ENCODE measurements at places on chromosomes 1 and 21.

- DNase-seq: no peak
- H3K4me1 ChIP-seq: peaks cover 4% of the 10 kb centered on the region
- peaks cover 6% of the 10 kb centered on the region for H3K27me3 ChIP-seq
- no peak overlapping the region for H3K27ac ChIP-seq
- H3K4me3 ChIP-seq: no peak overlapping the region
- H3K36me3 ChIP-seq: no peaks in the 10 kb centered on the region
Measured at GRCh38 chr21:42311816-42312625, 3.2 kb downstream of the TFF3 start.

GRCh38 chr1:244224487-244225430 lies 173.7 kb downstream of the ZBTB18 start:
- H3K36me3 ChIP-seq: no peaks in the 10 kb centered on the region
- no peak for DNase-seq
- no peak overlapping the region for H3K27ac ChIP-seq
- H3K27me3 ChIP-seq: no peaks in the 10 kb centered on the region

GRCh38 chr1:104856091-104856490 lies 1106.4 kb downstream of the AMY1C start:
- DNase-seq: no peak
- no peaks in the 10 kb centered on the region for H3K4me1 ChIP-seq
- no peaks in the 10 kb centered on the region for H3K36me3 ChIP-seq
- H3K27me3 ChIP-seq: no peaks in the 10 kb centered on the region
- H3K4me3 ChIP-seq: no peak overlapping the region
- no peak overlapping the region for H3K27ac ChIP-seq

GRCh38 chr21:14901482-14901958 lies 163.3 kb downstream of the NRIP1 start:
- H3K4me1 ChIP-seq: no peaks in the 10 kb centered on the region
- H3K27ac ChIP-seq: no peak overlapping the region
- H3K27me3 ChIP-seq: no peaks in the 10 kb centered on the region
- no peak for DNase-seq
- no peaks in the 10 kb centered on the region for H3K36me3 ChIP-seq

DNA sequence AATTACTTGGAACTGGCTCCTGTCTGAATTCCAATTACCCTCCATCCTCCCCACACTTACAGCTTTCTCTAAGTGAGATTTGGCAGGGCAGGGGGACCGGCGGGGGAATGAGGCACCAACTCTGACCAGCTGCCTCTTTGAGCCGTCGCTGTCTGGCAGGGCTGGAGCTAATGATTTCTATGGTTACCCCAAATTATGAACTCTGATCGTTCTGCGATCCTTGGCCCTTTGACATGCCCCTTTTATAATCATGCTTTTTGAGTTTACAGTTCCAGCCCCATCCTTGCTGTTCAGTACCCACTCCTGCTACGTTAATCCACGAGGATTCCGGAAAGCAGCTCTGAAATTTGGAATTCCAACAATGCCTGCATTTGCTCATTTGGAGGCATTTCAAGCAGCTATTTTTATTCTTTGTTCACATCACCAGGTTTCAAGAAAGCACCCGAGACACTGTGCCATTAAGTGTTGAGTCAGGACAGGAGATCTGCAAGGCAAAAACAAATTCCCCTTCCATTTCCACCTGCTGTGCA lies 54.6 kb upstream of the LBR start:
- no peak overlapping the region for H3K4me3 ChIP-seq
- no peaks in the 10 kb centered on the region for H3K27me3 ChIP-seq
- no peak for DNase-seq
- H3K4me1 ChIP-seq: no peaks in the 10 kb centered on the region
- H3K36me3 ChIP-seq: no peaks in the 10 kb centered on the region

DNA sequence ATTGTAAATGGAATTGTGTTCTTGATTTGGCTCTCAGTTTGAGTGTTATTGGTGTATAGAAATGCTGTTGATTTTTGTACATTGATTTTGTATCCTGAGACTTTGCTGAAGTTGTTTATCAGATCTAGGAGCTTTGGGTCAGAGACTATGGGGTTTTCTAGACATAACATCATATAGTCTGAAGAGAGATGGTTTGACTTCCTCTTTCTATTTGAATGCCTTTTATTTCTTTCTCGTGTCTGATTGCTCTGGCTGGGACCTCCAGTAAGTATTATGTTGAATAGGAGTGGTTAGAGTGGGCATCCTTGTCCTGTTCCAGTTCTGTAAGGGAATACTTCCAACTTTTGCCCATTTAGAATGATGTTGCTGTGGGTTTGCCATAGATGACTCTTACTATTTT lies 39.1 kb upstream of the ANGPTL1 start:
- H3K4me3 ChIP-seq: no peak overlapping the region
- no peaks in the 10 kb centered on the region for H3K4me1 ChIP-seq
- no peaks in the 10 kb centered on the region for H3K27me3 ChIP-seq
- H3K27ac ChIP-seq: no peak overlapping the region

Measured in adrenal gland (tissue), 19 donors.